ENCODE measurements at places on chromosomes 11 and 22. TPM values are rescaled to one million over a fixed set of nuclear protein-coding genes. Genes with fewer than 3 reads are reported as not detected.

The GP1BB gene
- 65.1 TPM for total RNA-seq

The TST gene
- 47.9 TPM for total RNA-seq

The MAFF gene
- 78.7 TPM for total RNA-seq

The RAC2 gene
- total RNA-seq = 2.6 TPM

DNA sequence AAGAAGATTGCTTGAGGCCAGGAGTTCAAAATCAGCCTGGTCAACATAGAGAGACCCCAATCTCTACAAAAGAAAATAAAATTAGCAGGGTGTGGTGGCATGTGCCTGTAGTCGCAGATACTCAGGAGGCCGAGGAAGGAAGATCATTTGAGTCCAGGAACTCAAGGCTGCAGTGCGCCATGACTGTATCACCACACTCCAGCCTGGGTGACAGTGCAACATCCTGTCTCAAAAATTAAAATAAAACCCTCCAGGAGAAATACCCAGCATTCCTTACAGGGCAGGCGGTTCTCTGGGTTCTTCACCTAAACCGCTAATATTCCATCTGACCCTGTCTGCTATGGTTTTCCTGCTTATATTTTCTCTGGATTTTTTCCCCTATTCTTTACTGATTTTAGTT lies 13.5 kb downstream of the TCF20 start:
- no peak for DNase-seq

DNA sequence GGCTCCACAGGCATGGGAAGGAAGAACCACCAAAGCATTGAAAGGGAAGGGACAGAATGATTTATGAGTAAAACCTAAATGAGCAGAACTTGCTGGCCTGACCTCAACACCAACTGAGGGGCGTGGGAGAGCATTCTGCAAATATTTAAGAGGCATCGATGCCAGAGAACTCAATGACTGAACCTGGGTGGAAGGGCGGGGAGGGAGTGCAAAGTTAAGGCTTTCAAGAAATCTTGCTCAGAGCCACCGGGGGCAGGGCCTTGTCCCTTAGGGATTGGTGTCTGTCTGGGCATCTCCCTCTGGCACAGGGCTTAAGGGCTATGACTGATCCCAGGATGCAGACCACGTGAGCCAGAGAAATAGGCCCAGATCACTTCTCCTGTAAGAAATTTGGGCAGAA lies 137.1 kb downstream of the ADAMTS15 start:
- DNase-seq = no peak

DNA sequence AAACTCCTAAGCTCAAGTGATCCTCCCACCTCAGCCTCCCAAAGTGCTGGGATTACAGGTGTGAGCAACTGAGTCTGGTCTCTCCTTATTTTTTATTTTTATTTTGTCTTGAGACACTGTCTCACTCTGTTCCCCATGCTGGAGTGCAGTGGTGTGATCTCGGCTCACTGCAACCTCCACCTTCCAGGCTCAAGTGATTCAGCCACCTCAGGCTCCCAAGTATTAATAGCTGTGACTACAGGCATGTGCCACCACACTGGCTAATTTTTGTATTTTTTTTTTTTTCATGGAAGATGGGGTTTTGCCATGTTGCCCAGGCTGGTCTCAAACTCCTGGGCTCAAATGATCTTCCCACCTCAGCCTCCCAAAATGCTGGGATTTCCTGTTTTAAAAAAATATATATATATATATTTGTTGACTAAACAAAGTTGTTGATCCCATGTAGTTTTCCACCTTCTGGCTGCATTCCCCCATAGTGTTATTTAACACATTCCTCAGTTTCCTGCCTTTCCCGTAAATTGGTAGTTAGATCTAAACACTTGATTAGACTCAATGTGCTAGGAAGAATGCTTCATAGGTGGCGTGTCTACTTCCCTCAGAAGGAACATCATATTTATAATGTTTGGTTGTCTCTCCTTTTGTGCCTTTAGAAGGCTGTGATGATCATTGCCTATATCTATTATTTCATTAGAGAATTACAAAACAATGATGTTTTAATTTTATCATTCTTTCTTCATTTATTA lies 38.8 kb downstream of the LRRC32 start:
- peak; percentile 37 for DNase-seq

DNA sequence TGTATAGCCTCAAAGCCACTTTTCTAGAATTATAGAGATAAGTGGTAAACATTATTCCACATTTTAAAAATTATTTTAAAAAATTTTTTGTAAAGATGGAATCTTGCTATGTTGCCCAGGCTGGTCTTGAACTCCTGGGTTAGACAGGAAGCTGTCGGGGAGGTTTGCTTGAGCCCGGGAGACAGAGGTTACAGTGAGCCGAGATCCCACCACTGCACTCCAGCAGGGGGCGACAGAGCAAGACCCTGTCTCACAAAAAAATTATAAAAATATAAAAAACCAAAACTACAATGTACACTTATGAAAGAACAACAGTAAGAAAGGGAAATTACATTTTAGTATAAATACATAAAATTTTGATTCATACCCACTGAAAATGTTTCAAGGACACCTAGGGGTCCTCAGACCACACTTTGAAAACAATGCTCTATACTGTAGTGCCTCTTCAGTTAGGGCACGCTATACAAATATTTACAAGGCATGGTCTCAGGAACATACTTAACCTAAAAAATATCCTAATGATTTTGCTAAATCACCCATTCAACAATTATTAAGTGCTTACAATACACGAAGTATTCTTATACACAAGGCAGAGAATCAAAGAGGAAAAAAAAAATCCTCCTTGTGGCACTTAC lies 111.2 kb downstream of the MRTFA start:
- no peak for DNase-seq

GRCh38 chr11:120780239-120780638 lies 243.7 kb upstream of the TBCEL start:
- DNase-seq = no peak

DNA sequence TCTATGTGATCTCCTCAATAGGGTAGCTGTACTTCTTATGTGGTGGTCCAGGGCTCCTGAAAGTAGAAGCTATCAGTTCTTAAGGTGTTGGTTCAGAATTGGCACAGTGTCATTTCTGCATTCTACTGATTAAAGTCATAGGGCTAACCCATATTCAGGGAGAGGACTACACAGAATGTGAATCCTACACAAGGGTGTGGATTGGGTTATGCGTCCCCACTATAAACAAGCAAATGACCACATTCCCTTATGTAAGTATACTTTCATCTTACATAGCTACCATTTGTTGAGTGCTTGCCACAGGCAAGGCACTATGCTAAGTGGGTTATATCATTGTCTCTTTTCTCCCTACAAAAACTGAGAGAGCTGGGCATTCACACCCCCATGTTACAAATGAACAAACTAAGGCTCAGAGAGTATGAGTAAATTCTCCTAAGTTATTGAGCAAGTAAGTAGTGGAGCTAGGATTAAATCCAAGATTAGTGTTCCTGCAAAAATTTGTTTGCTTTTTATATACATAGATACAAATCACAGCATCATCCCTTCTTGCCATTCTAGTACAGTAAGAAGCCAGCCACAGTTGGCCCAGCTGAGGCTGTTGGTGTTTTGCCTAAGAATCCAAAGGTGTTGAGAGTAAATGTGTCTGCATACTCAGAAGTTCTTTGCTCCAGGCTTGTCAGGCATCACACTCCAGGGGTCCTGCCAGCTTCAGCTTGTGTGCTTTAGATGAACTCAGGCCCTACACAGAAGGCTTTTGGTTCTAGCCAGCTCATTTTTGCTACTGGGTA lies 157.8 kb downstream of the KIF18A start:
- DNase-seq = no peak

GRCh38 chr22:22216450-22216959 lies 28.1 kb upstream of the VPREB1 start:
- DNase-seq = peak; percentile 43

DNA sequence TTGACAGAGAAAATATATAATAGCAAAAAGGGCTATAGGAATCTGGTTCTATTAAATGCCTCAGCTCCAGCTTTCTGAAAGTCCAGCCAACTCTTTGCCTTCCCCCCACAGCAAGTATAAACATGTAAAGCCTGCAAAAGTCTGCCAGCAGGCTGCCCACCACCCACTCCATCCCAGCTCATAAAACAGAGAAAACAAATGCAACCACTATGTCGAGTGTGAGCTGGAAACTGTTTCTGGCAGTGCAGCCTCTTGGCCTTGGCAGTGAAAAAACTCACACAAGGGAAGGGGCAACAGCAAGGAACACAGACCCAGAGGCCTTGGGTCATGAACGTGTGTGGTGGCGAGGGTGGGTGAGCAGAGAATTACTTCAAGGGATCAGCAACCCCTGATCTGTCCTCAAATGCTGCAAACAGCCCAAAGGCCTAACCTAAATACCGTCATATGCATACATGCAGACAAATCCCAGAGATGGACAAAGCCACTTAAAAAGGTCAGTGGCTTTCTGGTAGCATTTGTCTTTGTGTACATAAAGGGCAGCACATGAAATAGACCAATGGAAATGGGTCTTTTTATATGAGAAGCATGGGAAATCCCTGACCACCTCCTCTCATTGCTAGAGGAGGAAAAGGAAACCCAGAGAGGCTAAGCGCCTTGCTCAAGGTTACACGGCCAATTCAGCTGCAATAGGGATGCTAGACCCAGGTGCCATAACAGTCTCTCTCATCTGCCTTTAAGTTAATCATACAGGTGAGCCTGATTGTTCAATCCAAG lies 74.8 kb downstream of the NAT10 start:
- no peak for DNase-seq

All from lower leg skin (tissue), 4 donors.